MG63 (cell line): ENCODE measurements at places on chromosomes 11 and 22. TPM values are rescaled to one million over a fixed set of nuclear protein-coding genes. Genes with fewer than 3 reads are reported as not detected.

Gene SERHL2
- 0.20 and 1.9 TPM in 2 replicates for total RNA-seq

Gene NUP50
- total RNA-seq: 32.6 and 33.7 TPM in 2 replicates

Gene GCAT
- 23.6 and 39.4 TPM in 2 replicates for total RNA-seq

Gene DDI1
- total RNA-seq: not detected in 2 replicates

Gene KCNK4
- total RNA-seq: not detected in 2 replicates

Gene SLC6A5
- total RNA-seq: not detected in 2 replicates

DNA sequence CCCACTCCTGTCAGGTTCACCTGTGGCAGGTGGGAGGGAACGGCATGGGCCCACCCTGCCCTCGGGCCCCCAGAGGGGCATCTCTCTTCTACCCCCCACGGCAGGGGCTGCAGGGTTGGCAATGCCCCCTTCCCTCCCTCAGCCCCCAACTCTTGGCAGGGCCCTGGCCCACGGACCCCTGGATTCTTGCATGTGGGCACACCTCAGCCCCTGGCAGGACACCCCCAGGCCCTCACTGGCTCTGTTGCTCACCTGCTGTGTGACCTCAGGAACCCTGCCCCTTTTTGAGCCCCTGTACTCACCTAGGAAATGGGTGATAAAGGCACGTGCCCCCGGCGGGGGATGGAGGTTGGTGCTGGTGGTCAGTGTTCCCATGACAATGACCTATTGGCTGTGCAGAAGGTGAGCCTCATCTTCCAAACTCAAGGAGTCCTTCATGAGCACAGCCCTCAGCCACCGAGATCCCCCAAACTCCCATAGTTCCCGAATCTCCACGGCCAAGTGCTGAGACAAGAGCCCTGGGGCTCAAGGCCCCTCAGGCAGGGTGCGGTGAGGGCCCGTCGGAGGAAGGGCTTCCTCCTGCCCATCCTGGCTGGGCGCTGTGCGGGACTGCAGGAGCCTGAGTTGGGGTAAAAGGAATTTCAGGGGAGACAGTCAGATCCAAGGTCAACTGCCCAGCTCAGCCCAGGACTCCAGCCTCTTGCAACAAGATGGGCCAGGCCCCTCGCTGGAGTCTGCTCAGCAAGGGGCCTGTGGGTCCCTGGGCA is 198.2 kb downstream of the IGLL1 start:
- no peak for DNase-seq

- no peak for DNase-seq
Observed at GRCh38 chr22:47474895-47475294, 712.4 kb downstream of the TBC1D22A start.

- no peak for DNase-seq
Observed at GRCh38 chr11:122198291-122198983, 82.4 kb upstream of the BLID start.

DNA sequence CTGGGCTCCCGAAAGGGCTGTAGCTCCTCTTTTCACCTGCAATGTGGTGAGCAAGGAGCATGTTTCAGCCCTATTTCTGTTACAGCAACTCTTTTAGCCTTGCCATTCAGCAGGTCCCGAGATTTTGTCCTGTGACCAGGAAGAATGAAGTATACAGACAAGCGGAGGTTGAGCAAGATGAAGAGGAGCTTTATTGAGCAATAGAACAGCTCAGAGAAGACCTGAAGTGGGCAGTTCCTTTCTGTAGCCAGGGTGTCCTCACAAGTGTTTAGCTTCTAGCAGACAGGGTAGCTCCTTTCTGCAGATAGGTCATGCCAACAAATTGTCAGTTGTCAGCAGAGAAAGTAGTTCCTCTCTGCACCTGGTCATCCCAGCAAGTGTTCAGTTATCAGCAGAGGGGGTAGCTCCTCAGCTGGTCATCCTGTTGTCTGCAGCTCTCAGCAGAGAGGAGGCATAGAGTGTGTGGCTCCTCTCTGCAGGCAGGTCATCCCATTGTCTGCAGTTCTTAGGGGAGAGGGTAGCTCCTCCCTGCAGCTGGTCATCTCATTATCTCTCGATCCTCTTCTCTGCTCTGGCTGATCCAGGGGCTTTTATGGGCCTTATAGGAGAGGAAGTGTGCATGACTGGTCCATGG is 5.4 kb upstream of the OR56A4 start:
- no peak for DNase-seq

DNA sequence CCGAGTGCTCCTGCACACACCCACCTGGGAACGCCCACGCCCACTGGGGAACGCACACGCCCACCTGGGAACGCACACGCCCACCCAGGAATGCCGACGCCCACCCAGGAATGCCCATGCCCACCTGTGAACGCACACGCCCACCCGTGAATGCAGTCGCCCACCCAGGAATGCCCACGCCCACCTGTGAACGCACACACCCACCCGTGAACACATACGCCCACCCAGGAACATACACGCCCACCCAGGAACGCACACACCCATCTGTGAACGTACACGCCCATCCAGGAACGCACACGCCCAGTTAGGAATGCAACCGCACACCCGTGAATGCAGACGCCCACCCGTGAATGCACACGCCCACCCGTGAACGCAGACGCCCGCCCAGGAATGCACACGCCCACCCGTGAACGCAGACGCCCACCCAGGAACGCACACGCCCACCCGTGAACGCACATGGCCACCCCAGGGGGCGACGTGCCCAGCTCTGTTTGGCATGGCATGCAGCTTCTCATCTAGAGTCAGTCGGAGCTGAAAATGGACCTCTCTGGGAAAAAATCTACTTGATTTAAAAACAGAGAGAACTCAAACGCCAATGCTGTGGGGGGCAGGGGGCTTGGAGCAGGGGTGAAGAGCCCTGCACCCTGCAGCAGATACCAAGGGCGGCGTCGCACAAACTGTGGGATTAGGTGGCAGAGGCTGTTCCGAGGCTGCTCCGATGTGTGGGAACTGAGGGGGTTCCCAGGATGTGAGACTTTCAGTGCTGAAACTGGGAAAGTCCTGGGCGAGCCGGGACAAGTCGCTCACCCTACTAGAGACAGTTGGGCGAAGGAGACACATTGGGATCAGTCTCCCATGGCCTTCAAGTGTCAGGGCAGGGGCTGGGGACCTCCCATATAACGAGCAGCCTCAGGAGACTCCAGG is 83.3 kb downstream of the MYEOV start:
- DNase-seq: no peak

- no peak for DNase-seq
Observed at GRCh38 chr22:49106096-49106841, 721.4 kb downstream of the BRD1 start.

- no peak for DNase-seq
Observed at GRCh38 chr11:69209038-69209350, 53.3 kb downstream of the SMIM38 start.

DNA sequence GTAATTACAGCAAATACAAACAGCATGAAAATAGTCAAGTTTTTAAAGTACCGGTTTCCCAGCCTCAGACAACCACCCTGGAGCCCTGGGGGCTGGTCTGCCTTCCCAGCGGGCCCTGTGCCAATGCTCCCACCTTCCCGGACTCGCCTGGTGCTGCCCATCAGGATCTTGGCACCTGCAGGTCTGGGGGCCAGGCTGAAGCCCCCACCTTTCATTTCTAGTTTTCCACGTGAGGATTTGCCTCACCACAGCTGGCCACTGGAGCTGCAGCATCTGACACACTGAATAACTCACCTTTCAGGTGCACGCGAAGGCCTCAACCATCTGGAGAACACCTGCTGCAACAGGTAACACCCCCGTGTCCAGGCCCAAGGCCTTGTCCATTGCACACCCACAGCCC is 108.7 kb upstream of the THY1 start:
- DNase-seq: no peak

- no peak for DNase-seq
Observed at GRCh38 chr11:91091563-91091962, 868.7 kb upstream of the CHORDC1 start.

GRCh38 chr11:128900468-128900867 is 9.3 kb downstream of the KCNJ5 start:
- no peak for DNase-seq

GRCh38 chr11:78762105-78762504 is 187.4 kb upstream of the NARS2 start:
- no peak for DNase-seq

DNA sequence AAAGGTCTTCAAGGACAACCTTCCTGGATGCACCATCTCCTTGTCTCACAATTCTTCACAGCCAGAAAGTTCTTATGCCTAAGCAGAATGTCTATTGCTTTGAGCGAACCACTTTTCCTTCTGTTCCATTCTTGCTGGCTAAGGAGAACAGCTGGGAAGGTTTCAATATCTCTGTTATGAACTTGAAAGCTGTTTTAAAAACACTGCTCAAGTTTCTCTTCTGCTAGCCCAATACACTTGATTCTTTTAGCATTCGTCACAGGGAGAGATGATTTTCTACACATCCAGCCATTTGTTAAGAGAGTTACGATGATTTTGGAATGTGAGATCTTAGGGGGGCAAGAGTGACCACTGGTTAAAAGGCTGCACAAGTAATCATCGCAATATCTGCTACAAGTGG is 249.3 kb downstream of the KIRREL3 start:
- DNase-seq: no peak
